MCF 10A (cell line): ENCODE measurements at places on chromosomes 2 and 18. TPM values are rescaled to one million over a fixed set of nuclear protein-coding genes. Genes with fewer than 3 reads are reported as not detected.

- H3K4me3 ChIP-seq = no peak overlapping the region
- H3K36me3 ChIP-seq = no peaks in the 10 kb centered on the region
- H3K27ac ChIP-seq = no peak overlapping the region
- peaks cover 30% of the 10 kb centered on the region for H3K4me1 ChIP-seq
These were observed 114.0 kb downstream of the CYP26B1 start for GRCh38 chr2:72033636-72034035.

GRCh38 chr2:85327160-85327821 is 498 bp downstream of the TGOLN2 start:
- DNase-seq = no peak
- peaks cover 16% of the 10 kb centered on the region for H3K4me1 ChIP-seq
- peaks cover 32% of the 10 kb centered on the region for H3K36me3 ChIP-seq

- no peaks in the 10 kb centered on the region for H3K27me3 ChIP-seq
- no peak overlapping the region for H3K27ac ChIP-seq
- no peaks in the 10 kb centered on the region for H3K36me3 ChIP-seq
- no peak overlapping the region for H3K4me3 ChIP-seq
These were observed 165.6 kb upstream of the VRK2 start for GRCh38 chr2:57880967-57881366.

GRCh38 chr2:173876833-173877413 is 88.2 kb downstream of the SP3 start:
- no peak overlapping the region for H3K4me3 ChIP-seq
- H3K27ac ChIP-seq = no peak overlapping the region
- H3K4me1 ChIP-seq = no peaks in the 10 kb centered on the region
- DNase-seq = no peak
- H3K36me3 ChIP-seq = no peaks in the 10 kb centered on the region
- no peaks in the 10 kb centered on the region for H3K27me3 ChIP-seq

DNA sequence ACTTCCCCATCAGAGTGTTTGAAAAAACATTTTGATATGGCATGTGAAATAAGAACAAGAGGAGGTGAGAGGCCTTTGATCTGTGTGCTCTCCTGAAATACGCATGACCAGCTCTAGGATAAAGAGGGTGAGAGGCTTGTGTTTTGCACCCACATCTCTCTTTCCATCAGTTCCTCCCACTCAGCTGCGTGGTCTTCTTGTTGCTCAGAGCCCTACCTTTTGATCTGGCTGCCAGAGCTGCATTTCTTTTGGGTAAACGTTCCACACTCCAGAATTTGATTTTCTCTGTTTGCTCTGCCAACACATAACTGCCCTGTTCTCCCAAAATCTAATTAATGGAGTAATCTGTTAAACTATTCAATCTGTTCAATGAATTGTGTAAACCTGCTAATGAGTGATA is 72.0 kb upstream of the FN1 start:
- peaks cover 19% of the 10 kb centered on the region for H3K4me1 ChIP-seq
- H3K27ac ChIP-seq = no peak overlapping the region
- no peak overlapping the region for H3K4me3 ChIP-seq
- H3K36me3 ChIP-seq = no peaks in the 10 kb centered on the region
- no peak for DNase-seq

- DNase-seq = no peak
- H3K27me3 ChIP-seq = peaks cover 23% of the 10 kb centered on the region
- H3K27ac ChIP-seq = no peak overlapping the region
- no peaks in the 10 kb centered on the region for H3K36me3 ChIP-seq
These were observed 21.3 kb upstream of the SPP2 start for GRCh38 chr2:234029150-234029733.

- no peak for DNase-seq
- H3K4me3 ChIP-seq = no peak overlapping the region
- peaks cover 13% of the 10 kb centered on the region for H3K4me1 ChIP-seq
- no peaks in the 10 kb centered on the region for H3K36me3 ChIP-seq
These were observed 12.3 kb upstream of the SMAD7 start for GRCh38 chr18:48962994-48963561.

LYPD6 gene
- 2.0 and 3.2 TPM in 2 replicates for total RNA-seq

GKN2 gene
- total RNA-seq = not detected in 2 replicates

ERFE gene
- 14.5 and 18.1 TPM in 2 replicates for total RNA-seq

MROH2A gene
- total RNA-seq = not detected in 2 replicates
